Heart left ventricle (tissue), 16 donors: ENCODE measurements at places on chromosomes 1 and 21. TPM values are rescaled to one million over a fixed set of nuclear protein-coding genes. Genes with fewer than 3 reads are reported as not detected.
A peak's percentile ranks its signal among the peaks of the same experiment; 100 is the strongest.

DNA sequence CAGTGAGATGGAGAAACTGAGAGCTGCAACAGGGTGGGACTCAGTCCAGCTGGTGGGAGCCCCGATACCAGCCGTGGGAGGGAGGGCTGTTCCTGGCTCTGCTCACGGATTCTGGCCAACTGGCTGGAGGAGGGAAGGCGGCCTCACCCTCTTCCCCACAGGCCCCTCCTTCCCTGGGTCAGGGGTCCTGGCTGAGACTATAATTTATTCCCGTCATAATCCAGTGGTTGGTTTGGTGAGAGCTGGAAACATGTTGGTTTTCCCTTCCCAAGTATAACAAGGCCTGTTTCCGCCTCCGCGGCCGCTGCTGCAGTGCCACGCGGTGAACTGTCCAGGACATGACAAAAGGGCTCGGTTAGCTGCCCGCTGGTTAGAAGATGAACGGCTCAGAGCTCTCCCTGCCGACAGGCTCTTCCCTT, 10.0 kb downstream of the PTPRF start:
- no peak for DNase-seq

GRCh38 chr21:31529406-31529805, 130.1 kb upstream of the SOD1 start:
- DNase-seq: no peak

DNA sequence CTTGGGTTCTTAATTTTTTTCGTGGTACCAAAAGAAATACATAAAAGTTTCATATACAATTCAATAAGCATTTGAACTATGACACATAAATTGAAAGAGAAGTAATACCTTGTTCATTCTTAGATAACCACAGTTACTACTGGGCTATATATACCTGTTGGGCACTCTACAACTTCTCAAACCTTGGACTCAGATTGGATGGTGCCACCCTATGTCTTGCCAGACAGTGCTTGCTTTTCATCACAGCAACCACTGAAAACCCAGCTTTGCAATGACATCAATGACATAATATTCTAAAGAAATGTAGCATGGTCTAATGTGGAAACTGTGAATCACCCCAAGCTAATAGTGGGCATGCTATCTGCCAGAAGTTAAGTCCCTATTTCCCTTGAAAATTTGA, 62.8 kb upstream of the DPH5 start:
- no peak for DNase-seq

DNA sequence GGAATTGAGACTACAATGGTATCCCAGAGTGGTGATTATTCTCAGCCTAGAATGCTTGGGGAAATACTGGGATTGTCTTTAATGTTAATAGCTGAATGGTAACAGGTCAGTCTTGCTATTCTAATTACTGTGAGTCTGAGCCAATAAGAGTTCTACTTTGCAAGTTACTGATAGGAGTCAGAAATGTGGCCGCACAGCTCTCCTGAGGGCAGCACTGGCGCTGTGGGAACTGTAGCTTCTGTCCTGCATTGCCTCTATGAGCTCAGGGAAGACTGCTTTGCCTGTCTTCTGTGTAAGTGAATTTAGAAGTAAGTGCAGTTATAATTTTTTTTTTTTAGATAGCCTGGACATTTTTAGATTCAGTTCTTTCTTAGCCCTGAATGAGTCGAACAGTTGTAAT, 10.0 kb upstream of the VAMP3 start:
- no peak for DNase-seq

- DNase-seq: peak; percentile 82
These were observed at the start of gene TNFRSF1B for GRCh38 chr1:12166834-12167492. Gene TNFRSF1B, plus strand, starts transcription at chr1:12166991. Its CDS starts 101 bp downstream, at chr1:12167092.

PLCH2 gene
- 0.35 TPM for total RNA-seq

TNFAIP8L2 gene
- total RNA-seq: 0.49 TPM

PLA2G4A gene
- total RNA-seq: 5.8 TPM

- peak; percentile 30 for DNase-seq
These were observed at the start of gene PTPN22 for GRCh38 chr1:113871597-113872113. Gene PTPN22, minus strand, starts transcription at chr1:113871712.

DENND1B gene
- 31.4 TPM for total RNA-seq

WNT3A gene
- not detected for total RNA-seq

DNA sequence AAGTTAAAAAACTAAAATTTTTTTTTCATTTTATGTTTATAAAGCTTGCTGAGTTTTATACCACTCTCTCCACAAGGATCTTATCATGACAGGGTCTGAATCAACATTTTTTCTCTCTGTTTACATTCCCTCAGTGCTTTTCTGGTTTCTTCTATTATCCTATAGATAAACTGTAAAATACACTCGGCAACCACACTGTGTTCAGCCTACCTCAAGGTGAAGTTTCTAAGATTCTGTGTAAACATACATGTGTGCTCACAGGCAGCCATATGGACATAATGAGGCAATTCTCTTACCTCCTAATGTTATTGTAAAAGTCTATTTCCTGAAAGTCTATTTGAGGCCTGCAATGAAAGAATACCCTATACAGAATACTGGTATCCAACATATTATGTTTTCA, 114.6 kb downstream of the NTPCR start:
- DNase-seq: no peak

GRCh38 chr1:66731170-66731865, 20.9 kb upstream of the DYNLT5 start:
- DNase-seq: no peak

GRCh38 chr21:45069085-45069484, 5.3 kb upstream of the ADARB1 start:
- DNase-seq: no peak

DNA sequence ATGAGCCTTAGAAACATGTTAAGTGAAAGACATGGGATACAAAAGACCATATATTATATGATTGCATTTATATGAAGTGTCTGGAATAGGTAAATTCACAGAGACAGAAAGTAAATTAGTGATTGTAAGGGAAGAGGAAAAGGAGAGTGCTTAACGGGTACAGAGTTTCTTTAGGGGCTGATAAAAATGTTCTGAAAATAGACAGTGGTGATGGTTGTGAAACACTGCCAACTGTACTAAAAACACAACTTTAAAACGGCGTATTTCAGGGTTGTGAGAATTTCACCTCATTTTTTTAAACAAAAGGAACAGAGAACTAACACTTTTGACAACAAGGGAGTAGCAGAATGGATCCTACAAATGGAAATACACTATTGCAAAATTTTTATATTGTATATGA, 13.4 kb downstream of the COP1 start:
- DNase-seq: no peak

DNA sequence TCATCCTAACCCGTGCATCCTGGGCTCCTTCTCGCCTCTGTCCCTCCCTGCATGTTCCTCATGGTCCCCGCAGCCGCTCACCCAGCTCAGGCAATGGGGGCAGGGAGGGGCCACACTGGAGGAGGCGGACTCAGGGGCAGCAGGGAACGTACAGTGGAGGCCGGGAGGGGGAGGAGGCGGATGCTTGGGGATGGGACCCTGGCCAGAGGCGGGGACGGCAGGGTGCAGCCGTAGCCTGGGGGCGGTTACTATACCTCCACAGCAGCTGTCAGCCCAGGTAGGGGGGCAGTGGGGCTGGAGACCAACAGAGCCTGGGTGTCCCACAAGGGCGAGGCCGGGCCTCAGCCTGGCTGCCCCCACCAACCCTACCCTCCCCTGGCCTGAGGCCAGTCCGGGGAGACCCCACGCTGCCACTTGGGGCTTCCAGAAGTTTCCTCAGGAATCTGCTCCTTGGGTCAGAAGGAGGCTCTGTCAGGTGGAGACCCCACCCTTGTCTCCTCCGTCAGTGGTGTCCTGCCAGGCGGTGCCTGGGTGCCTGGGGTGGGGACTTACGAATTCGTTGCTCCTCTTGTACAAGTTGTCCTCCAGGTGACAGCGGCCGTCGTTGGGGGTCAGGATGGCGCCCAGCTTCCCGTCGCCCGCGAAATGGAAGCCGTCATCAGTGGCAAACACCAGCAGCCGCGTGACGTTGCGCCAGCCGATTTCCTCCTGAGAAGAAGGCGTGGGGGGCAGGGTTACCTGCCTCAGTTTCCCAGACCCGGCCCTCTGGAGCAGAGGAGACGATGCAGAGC, 20.7 kb downstream of the ITGB2 start:
- DNase-seq: no peak

DCST1 gene
- total RNA-seq: not detected

DNA sequence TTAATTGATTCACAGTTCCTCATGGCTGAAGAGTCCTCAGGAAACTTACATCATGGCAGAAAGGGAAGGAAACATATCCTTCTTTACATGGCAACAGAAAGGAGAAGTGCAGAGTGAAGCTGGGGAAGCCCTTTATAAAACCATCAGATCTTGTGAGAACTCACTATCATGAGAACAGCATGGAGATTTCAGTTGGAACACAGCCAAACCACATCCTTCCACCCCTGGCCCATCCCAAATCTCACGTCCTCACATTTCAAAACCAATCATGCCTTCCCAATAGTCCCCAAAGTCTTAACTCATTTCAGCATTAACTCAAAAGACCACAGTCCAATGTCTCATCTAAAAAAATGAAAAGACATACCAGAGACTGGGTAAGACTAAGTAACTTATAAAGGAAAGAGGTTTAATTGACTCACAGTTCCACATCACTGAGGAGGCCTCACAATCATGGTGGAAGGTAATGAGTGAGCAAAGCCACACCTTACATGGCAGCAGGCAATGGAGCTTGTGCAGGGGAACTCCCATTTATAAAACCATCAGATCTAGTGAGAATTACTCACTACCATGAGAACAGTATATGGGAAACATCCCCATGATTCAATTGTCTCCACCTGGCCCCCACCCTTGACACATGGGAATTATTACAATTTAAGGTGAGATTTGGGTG, 105.2 kb downstream of the MRPL39 start:
- no peak for DNase-seq

DNA sequence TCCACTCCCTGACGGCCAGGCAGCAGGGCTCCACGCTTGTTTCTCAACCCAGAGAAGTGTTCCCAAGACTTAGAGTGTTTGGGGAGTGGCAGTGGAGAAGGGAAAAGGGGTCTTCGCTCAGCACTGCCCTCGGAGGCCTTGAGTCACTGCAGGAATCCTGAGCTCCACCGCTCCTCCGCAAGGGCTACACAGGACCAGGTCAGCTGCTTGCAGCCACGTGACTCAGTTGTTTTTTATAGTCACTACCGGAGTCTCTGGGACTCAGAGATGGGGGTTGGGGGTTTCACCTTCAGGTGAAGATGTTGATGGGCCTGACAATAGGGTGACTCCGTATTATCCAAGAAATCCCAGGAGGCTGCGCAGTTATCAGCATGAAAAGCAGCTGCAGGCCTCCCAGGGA, 76.2 kb upstream of the TMEM51 start:
- DNase-seq: peak; percentile 2

TDRD5 gene
- not detected for total RNA-seq

- DNase-seq: no peak
These were observed 59.0 kb upstream of the IKBKE start for GRCh38 chr1:206411321-206411720.

NKAIN1 gene
- not detected for total RNA-seq

PIGP gene
- total RNA-seq: 37.1 TPM

RNU1-2 gene
- total RNA-seq: 3,776 TPM

DNA sequence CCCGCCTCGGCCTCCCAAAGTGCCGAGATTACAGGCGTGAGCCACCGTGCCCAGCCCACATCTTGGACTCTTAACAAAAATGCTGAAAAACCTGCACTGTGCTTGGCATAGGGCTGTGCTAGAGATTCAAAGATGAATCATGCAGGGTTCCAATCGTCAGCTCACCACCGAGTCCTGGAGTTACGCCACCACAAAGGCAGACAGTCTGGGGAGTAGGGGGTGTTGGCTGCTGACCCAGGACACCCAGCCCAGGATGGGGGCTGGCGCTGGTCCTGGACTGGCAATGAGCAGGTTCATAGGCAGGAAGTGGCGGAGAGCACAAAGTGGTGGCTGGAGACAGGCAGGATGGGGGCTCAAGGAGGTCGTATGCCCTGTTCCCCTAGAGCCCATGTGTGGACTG, 16.0 kb downstream of the PSRC1 start:
- no peak for DNase-seq

ZBTB8A gene
- total RNA-seq: 2.6 TPM

GRCh38 chr1:40532844-40533424, 1.5 kb downstream of the ZNF684 start:
- DNase-seq: no peak

LCE3D gene
- not detected for total RNA-seq

- DNase-seq: no peak
These were observed 17.0 kb downstream of the C1orf159 start for GRCh38 chr1:1098681-1099421.

DNA sequence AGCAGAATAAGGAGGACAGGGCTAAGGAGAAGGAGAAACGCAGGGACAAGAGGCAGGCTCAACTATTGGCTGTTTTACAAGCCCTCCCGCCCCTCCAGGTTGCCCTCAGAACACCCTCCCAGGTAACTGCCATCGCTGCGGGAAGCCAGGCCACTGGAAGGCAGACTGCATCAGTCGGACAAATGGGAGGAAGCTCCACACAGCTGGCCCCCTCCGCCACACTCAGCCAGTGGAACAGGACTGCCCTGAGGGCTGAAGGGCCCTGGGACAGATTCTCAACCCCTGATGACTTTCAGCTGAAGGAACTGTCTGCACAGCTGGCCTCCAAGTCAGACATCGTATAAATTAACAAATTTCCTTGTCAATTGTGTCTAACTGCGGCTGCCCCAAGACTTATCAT, 21.8 kb downstream of the LRRC3 start:
- DNase-seq: no peak

AQP10 gene
- 0.81 TPM for total RNA-seq

GRCh38 chr1:67227196-67227595, 60.9 kb downstream of the IL23R start:
- no peak for DNase-seq

- no peak for DNase-seq
These were observed 41.8 kb downstream of the FNBP1L start for GRCh38 chr1:93489756-93490155.

GRCh38 chr1:8171751-8172464, 145.8 kb upstream of the ERRFI1 start:
- no peak for DNase-seq

DNA sequence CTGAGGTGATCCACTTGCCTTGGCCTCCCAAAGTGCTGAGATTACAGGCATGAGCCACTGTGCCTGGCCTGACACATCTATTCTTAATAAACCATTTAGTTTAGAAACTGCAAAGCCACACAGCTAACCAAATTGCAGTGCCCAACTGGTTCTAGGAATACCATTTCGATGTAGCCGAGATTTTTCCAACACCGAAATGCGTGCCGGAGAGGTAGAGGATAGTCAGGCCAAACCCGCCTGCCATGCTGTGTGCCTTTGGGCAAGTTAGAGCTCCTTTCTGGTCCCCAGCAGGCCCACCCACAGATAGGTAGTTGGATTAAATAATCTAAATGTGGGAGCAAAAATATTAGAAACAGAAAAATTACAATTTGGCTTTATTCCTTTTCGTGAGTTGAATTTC, 254.4 kb downstream of the FOXD2 start:
- no peak for DNase-seq
